Fibroblast of skin of right quadriceps (primary cell): ENCODE measurements at places on chromosomes 3 and 15.

GRCh38 chr3:48446043-48446424 is 503 bp upstream of the ATRIP start:
- no peak for DNase-seq

DNA sequence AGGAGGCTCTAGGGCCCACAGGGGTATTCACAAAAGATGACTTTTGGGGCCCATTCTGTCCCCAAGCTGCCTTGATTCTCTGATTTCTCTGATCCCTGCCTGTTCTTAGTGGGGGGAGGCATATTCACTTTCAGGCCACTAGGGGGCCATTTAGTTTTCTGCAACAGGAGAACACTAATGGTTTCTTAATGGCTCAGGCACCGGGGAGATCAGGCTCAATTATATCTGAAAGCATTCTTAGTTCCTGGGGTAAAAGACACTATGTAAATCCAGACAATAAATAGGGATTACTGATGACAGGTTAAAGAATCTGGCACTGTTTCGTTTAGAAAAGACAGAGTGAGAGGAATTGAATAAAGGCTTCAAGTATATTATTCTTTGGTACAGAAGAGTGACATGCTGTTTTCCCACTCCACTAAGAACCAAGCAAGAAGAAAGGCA is 2.5 kb upstream of the INAFM2 start:
- peak; percentile 63 for DNase-seq

DNA sequence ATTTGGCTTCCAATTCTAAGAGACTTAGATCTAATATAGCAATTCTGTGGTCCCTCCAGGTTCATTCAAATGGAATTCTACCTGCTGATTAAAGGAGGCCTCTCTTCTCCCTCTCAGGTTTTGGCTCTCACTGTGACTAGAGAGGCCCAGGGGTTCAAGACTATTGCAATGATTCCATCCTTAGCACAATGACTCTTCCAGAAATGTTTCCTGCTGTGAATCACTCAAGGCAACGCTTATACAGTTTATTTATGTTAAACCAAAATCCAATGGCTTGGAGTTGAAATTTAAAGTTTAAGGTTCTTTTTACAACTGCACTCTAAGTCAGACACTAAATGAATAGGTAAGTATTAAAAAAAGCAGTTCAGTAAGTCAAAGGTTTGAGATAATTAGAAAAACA is 39.9 kb downstream of the IFT57 start:
- peak; percentile 34 for DNase-seq

DNA sequence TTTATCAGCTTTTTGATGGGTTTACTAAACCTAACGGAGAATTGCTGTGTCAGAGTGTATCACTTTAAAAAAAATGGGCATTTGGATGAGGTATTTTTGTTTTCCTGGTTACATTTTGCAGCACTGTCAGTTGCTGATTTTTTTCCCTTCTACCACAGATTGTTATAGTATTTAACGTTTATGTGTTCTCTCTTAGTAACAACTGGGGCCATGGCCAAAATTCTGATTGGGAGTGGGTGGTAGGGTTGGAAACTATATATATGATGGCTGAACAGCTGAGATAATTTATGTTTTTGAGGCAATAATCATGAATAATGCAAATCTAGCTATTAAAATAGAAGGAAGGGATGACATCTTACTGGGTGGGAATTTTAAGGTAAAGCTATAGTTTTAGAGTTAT is 229.4 kb upstream of the SUCLG2 start:
- DNase-seq, result no peak
